Hematopoietic multipotent progenitor cell treated with erythropoietin and hydrocortisone succinate and interleukin-3 and kit ligand, for 17 days (in vitro differentiated cells): ENCODE measurements at places on chromosomes 3 and 15.

- no peak for DNase-seq
Measured at GRCh38 chr15:33402600-33402999, 91.8 kb downstream of the RYR3 start.

GRCh38 chr15:85284497-85284896 lies 95.9 kb upstream of the AKAP13 start:
- DNase-seq = no peak

DNA sequence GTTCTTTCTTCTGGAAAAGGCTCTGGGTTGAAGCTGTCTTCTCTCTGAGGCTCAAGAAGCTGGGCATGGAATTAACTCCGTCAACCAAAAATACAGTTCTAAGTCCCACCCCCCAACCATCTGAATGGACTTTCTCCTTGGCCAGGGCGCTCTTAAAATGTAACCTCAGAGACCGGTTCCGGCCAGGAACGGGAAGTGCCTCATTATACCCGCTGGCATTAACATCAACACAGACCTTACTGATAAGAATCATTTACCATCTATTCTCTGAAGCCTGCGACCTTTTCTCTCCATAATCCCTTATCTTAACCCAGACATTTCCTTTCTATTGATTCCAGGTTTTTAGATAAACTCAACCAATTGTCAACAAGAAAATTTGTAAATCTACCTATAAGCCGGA lies 64.7 kb downstream of the ATP1B3 start:
- no peak for DNase-seq

DNA sequence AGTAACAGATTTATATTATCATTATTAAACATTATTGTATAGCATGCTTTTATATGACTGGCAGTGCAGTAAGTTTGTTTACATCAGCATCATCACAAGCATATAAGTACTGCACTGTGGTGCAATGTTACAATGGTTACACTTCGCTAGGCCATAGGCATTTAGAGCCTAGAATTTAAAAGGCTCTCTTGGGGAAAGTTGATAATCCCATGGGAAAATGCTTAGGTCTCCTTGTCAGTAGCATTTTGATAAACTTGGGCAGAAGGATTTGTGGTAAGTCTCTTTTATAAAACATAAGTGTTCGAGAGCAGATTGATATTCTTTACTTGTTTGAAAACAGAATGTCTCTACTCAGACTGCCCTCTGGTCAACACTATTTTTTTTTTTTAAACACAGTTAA lies 7.5 kb downstream of the DTWD1 start:
- no peak for DNase-seq

DNA sequence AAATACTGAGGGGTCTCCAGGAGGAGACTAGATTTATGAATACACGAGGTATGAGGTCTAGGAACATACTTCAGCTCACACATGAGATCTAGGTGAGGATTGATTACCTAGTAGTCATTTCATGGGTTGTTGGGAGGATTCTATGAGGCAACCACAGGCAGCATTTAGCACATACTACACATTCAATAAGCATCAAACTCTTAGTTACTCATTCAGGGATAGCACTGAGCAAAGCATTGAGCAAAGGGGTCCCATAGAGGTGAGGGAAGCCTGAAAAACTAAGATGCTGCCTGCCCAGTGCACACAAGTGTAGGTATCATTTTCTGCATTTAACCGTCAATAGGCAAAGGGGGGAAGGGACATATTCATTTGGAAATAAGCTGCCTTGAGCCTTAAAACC lies 4.5 kb downstream of the CCR5 start:
- no peak for DNase-seq

GRCh38 chr15:57662091-57662744 lies 44.3 kb upstream of the POLR2M start:
- no peak for DNase-seq

DNA sequence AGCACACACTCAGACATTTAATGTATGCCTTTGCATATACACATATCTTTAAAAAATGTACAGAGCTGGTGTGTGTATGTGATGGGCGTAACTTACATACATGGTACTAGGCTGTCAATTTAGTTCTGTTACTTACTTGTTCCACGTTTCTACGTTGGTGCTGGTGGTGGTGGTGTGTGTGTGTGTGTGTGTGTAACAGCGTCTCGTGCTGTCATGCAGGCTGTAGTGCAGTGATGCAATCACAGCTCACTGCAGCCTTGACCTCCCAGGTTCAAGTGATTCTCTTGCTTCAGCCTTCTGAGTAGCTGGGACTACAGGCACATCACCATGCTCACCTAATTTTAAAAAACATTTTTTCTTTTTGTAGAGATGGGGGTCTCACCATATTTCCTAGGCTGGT lies 64.2 kb downstream of the ISG20 start:
- no peak for DNase-seq

- DNase-seq = peak; percentile 9
Measured at GRCh38 chr3:127015282-127016042, 32.5 kb downstream of the PLXNA1 start.

- DNase-seq = no peak
Measured at GRCh38 chr3:46626039-46626438, 13.7 kb downstream of the FAM240A start.

DNA sequence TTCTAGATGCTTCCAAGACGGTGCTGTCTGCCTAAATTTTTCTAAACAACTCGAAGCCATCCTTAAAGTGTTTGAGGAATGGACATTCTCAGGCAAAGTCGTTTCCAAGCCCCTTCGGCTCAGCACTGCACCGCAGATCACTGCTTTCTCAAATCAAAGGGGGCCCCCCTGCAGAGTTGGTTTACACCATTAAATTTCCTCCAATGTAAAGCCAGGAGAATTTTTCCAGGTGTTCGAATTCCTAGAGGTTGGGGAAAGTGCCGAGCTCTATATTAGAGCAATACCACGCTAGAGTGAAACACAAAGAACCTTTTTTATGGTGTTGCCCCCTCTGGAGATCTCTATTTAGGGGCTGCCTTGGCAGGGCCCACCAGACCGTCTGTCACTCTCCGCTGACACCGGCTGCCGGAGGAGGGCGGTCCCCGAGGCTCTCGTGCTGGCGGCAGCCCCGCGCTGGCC lies 277.9 kb upstream of the NR2F2 start:
- no peak for DNase-seq

DNA sequence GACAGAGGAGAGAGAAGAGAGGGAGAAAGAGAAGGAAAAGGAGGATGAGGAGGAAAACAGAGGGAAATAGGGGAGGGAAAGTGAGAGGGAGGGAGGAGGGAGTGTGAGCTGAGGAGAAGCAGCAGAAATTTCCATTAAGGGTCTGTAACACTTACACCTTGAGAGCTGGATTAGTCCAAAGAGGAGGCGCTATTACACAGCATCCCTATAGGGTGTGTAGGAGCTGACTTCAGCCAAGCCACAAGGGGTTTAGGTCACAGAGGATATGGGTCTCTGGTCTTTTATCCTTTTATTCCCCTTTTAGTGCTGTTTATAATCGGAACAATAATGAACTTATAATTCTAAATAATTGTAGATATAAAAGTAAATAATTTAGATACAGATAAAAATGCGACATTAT lies 230.4 kb downstream of the GABRG3 start:
- DNase-seq = no peak

GRCh38 chr3:64184621-64185020 lies 40.6 kb downstream of the PRICKLE2 start:
- DNase-seq = no peak

GRCh38 chr15:70046679-70047369 lies 50.9 kb downstream of the TLE3 start:
- no peak for DNase-seq

- DNase-seq = no peak
Measured at GRCh38 chr3:46684891-46685290, 8.6 kb downstream of the ALS2CL start.

- DNase-seq = no peak
Measured at GRCh38 chr3:70543493-70543892, 231.1 kb upstream of the MDFIC2 start.

DNA sequence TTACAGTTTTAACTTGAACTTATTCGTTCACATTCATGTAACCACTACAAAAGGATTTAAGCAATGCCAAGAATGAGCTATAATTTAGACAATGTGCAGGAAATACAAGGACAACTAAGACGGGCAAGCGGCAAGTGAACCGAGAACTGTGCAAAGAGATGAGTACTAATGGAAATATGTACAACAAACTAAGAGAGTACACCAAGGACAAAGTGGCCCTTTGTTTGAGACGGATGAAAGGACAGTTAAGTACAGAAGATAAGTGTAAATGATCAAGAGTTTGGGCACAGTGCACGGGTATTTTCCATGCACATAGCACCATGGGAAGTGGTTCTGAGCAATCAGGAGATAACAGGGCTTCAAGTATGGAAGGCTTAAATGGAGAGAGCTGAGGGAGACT lies 281.7 kb downstream of the ROBO2 start:
- DNase-seq = no peak

DNA sequence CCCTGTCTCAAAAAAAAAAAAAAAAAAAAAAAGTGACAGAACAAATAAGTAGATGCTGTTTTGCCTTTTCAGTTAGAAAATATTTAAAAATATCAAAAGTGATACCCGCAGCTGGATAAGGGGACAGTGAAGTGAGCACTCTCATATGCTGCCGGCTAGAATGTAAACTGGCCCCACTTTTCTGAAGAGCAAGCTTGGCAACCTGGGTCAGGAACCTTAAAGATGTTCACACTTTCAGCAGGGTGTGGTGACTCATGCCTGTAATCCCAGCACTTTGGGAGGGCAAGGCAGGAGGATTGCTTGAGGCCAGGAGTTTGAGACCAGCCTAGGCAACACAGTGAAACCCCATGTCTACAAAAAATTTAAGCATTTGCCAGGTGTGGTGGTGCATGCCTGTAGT lies 17.4 kb downstream of the FSD2 start:
- no peak for DNase-seq

DNA sequence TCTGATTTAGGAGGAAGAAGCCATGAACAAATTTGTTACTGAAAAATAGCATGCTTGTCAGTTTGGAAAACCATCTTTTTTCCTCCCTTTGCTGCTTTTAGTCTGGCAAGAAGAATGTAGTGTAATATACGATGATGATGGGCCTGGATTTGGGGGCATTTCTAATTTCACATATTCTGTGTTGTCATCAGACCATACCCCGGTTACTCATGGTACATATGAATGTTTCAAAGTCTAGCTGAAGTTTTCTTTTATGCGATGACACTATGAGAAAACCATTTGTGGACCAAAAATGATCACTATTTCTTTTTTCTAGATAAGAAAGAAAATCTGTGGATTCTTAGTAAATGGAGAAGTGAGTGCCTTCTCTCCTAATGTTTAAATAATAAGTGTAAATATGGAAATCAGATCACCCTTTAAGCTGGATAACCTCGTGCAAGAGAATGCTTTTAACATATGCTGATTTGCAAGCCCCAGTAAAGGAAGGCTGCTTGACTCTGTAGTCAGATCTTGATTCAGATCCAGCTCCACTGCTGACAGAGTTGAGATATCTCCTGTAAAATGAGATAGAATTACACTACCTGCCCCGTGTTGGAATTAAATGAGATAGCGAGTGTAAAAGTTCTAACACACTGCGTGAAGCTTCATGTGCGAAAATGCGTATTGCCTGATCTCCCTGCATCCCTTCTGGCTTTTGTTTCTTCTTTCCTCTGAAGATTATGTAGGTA lies 3.0 kb downstream of the MEF2A start:
- no peak for DNase-seq

GRCh38 chr3:176814285-176814684 lies 383.0 kb downstream of the TBL1XR1 start:
- no peak for DNase-seq

DNA sequence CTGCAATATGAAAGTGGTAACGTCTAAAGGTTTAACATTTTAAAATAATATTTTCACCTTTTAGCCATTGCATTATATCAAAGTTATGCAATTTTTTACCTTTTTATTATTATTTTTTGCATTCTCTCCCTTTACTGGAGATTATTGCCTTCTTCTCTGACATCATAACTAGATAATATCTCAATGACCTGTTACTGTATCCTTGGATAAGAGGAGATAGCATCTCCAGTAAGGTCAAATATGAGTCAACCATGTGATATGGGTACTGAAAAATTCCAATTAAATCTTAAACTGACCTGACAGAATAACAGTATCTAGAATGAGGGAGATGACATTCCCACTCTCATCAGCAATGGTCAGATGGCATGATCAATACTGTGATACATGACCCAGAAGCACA lies 108.3 kb downstream of the ZBTB20 start:
- DNase-seq = no peak

DNA sequence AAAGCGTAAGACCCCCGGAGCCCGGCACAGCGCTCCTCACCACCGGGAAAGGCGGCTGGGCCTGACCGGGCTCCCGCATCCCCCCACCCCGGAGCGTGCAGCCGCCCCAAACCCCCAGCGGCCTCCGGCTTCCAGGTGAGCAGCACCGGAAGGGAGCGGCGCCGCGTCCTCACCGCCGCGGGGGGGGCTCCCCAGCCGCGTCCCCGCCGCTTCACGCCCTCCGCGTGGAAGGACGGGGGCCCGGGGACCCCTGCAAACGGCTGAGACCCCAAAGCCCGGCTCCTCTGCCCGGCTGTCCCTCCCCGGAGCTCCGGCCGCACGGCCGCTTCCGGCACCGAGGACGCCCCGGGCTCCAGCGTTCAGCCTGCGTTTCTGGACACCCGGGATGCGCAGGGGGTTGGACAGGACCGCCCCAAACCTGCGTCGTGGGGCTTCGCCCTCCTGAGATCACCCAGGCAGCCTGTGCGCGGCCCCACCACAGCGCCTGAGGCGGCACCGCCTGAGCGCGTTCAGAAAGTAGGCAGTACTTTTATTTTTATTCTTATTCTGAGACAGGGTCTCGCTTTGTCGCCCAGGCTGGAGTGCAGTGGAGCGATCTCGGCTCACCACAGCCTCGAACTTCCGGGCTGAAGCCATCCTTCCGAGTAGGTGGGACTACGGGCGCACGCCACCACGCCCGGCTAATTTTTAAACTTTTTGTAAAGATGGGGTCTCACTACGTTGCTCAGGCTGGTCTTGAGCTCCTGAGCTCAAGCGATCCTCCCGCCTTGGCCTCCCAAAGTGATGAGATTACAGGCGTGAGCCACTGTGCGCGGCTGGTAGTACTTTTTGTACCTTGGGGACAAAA lies 51.6 kb upstream of the BLM start:
- DNase-seq = peak; percentile 32

DNA sequence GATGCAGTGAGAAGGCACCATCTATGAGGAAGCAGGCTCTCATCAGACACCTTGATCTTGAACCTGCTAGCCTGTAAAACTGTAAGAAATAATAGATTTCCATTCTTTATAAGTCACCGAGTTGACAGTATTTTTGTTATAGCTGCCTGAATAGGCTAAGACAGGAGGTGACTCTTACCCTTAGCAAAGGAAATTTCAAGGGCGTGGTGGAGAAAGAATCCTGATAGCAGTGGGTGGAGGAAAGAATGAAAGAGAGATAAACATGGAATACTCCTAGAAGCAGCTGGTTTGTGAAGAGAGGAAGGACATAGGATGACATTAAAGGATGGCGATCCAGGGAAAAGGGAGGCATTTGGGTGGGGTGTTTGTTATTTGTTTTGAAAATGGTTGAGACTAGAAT lies 41.4 kb downstream of the SIDT1 start:
- no peak for DNase-seq

DNA sequence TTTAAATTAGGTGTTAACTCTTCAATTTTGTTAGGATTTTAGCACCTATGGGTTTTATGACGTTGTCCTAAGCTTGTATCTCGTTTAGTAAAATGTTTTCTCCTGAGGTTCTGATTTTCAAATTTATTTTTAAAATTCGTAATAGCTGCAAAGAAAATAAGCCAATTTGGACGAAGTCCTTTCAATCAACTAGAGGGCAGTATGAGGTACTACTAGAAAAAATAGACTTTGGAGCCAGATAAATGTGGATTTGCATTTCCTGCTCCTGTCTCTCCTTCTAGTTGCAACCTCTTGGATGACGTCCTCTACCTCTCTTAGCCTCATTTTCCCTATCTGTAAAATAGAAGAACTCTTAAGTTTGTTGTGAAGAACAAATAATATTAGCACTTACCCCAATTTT lies 81.1 kb downstream of the SLTM start:
- no peak for DNase-seq
